Vagina (tissue), 2 donors: ENCODE measurements at places on chromosomes 6 and 20. TPM values are rescaled to one million over a fixed set of nuclear protein-coding genes. Genes with fewer than 3 reads are reported as not detected.

DNA sequence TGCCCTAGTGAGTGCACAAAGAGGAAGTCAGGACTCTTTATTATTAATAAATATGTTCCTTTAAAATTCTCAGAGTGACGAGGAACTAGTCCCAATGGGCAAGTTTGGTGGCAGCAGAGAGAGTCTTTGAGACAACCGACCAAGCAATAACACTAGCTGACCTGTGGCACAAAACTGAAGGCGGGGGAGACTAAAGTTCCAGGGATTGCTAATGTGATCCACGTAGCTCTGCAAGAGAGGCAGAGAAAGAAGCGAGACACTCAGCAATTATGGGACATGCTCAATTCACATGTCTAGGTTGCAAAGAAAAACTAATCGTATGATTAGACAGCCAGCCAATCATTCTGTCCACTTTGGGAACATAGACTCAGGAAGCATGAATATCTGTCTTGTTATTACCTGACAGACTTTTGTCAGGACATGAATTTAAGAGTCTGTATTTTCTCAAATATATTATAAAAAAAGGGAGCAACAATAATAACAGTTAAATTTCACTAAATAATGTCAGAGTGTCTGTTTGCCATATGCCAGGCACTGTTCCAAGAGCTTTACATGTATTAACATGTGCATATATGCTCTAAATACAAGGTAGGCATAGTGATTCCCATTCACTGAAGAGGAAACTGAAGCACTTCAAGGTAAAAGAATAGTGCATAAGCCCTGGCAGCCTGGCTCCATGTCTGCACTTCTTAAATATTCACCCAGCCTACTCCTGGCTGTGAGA is 81.0 kb downstream of the COL9A1 start:
- no peak for DNase-seq

GRCh38 chr6:52253494-52253893 is 9.2 kb upstream of the IL17F start:
- peak; percentile 67 for DNase-seq

EFHC1 gene
- 27.0 TPM for total RNA-seq

GRCh38 chr6:111793711-111794111 is 79.5 kb downstream of the FYN start:
- DNase-seq, result no peak

FABP7 gene
- total RNA-seq, result not detected

SEL1L2 gene
- not detected for total RNA-seq

DHX16 gene
- 24.8 TPM for total RNA-seq

- no peak for DNase-seq
Measured at GRCh38 chr20:62147125-62147524, 3.6 kb downstream of the SS18L1 start.

HAO1 gene
- not detected for total RNA-seq

GRCh38 chr20:34060970-34061369 is 51.1 kb downstream of the EIF2S2 start:
- DNase-seq, result no peak

- DNase-seq, result no peak
Measured at GRCh38 chr20:54088430-54088829, 18.0 kb upstream of the BCAS1 start.

ADGB gene
- not detected for total RNA-seq

- no peak for DNase-seq
Measured at GRCh38 chr20:35088231-35089145, 4.1 kb downstream of the TRPC4AP start.

IDH3B gene
- 71.0 TPM for total RNA-seq
